ENCODE measurements at places on chromosomes 1 and 21.

DNA sequence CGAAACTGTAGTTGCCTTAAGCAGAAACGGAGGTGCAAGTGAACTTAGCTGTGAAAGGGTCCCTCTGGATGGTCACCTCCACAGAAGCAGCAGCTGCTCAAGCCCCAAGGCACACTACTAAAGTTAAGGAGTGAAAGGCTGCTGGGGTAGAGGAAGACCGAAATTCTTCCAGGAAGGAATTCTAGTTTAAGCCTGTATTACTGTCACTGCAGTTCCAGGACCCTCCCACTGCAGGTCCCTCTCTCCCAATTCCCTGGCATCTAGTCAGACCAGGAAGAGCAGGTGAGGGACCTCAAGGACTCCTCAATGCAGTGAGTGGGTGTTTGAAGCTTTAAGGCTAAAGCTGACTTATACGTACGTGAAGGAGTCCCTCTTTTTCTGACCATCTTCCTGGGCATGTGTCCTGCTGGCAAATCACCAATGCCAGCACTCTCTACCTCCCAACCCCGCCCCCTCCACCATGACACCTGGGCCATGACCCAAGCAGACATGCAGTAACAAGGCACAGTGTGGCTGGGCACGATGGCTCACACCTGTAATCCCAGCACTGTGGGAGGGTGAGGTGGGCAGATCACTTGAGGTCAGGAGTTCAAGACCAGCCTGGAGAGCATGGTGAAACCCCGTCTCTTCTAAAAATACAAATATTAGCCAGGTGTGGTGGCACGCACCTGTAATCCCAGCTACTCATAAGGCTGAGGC lies 57.2 kb downstream of the TGFBR3 start:
- no peak for DNase-seq

- DNase-seq: no peak
Measured at GRCh38 chr1:101122452-101123166, 97.0 kb upstream of the DPH5 start.

DNA sequence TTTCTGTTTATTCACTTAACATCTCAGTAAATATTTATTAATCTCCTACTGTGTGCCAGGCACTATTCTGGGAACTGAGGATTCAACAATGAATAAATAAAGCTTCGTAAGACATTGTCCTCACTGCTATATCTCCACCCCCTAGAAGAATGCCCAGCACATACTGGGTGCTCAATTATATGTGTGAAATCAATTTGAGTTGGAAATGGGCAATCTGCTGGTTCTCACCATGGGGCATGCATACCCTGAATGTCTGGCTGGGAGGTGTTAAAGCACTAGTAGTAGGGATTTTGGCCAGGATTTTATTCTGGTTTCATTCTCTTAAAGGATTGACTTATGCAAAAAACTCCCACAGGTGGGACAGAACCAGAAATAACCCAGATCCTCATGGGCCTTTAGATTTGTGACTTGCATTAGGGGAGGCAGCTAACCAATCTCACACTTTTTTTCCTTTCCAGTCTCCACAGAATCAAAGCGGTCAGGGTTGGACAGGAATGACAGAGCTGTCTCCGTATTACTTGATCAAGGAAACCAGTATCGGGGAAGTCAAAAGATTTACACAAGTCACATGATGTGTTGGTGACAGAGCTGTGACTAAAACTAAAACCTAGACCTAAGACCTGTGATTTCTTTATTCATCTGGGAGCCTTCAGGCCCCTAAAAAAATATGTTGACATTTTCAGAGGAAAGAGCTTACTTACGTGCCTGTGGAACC lies 12.8 kb downstream of the GFI1 start:
- DNase-seq: no peak

GRCh38 chr1:177744906-177745305 lies 225.0 kb downstream of the SEC16B start:
- no peak for DNase-seq

Measured in ACHN (cell line).